ENCODE measurements at places on chromosomes 2 and 18.
A peak's percentile ranks its signal among the peaks of the same experiment; 100 is the strongest.

GRCh38 chr2:64945973-64946768 is 43.0 kb upstream of the SLC1A4 start:
- DNase-seq: no peak

- DNase-seq: peak; percentile 80
Measured at GRCh38 chr2:11155381-11156035, at the start of gene SLC66A3. TSS of gene SLC66A3 (plus strand) at chr2:11155467. CDS start at chr2:11155547, 80 bp downstream.

GRCh38 chr2:220811115-220811514 is 761.0 kb downstream of the EPHA4 start:
- no peak for DNase-seq

GRCh38 chr2:40103163-40103562 is 324.1 kb upstream of the THUMPD2 start:
- peak; percentile 81 for DNase-seq

GRCh38 chr18:66734451-66734850 is 130.6 kb upstream of the CDH19 start:
- DNase-seq: no peak

DNA sequence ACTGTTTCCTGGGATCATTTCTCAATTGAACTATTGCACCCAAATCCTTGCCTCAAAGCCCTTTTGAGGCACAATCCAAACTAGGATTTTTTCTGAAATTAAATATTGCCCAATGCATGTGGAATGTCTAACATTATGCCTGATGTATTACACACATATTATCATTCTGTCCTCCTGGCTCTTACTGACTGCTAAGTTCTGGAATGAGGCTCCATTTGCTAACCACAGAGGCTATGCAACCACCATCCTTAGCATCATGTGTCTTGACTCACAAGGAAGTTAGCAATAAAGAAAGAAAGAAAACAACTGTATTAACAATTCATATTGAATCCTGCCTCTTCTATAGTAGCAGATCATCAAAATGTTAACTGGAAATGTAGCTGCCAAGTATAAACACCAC is 1142.7 kb downstream of the CNTNAP5 start:
- peak; percentile 5 for DNase-seq

DNA sequence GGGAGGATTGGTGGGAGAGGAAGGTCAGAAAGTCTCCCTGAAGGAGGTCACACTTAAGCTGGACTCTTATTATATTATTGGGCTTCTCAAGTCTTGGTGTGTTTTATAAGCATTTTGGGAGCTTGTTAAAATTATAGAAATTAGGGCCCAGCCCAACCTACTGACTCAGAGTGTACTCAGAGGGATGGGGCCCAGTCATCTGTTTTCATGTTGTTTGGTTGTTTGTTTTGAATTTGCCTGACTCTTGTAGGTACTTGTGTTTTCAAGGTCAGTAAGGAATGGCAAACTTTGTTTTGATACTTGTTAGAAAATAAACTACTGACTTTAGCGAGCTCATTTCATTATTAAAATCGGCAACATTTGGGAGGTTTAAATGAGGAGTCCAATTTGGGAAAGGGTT is 152.0 kb downstream of the INSIG2 start:
- DNase-seq: no peak

DNA sequence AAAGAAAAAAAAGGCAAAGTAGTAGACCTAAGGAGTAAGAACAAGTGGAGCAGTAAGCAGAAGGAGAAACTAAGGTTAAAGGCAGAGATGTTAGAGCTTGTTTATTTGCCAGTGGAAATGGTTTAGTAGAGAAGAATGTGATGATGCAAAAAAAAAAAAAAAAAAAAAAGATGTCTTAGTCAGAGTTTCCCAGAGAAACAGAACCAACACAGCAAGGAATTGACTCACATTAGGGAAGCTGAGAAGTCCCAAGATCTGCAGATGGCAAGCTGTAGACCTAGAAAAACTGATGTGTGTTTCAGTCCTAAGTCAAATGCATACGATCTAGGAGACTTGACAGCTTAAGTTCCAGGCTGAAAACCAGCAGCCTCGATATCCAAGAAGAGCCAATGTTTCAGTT is 1548.8 kb upstream of the LRRTM1 start:
- DNase-seq: peak; percentile 1

- no peak for DNase-seq
Measured at GRCh38 chr2:100676346-100676745, 113.6 kb downstream of the PDCL3 start.

DNA sequence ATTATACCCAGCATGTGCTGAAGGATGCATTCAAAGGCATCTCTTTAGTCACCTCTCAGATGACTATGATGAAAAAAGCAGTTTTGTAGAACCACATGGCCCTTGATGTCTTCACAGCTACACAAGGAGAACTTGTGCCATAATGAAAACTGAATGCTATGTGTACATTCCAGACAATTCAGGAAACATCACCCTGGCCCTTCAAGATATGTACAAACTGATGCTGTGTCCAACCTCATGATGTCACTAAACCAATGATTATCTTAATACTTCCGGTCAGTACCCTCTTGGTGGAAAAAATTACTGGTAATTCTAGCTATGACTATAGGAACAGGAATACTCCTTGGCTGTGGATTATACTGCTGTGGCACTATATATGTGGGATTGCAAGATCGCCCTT is 20.0 kb downstream of the DUSP11 start:
- peak; percentile 69 for DNase-seq

DNA sequence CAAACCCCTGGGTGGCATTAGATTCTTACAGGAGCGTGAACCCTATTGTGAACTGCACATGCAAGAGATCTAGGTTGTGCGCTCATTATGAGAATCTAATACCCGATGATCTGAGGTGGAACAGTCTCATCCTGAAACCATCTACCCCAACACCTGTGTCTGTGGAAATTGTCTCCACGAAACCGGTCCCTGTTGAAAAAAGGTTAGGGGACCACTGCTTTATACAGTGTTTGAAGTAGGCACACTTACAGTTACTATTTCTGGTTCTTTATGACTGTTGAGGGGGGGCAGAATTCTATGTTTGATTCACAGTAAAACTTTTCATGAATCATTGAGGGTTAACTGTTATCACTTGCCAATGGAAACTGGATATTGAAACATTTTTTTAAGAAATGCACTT is 72.0 kb downstream of the RIF1 start:
- DNase-seq: no peak

GRCh38 chr2:17625446-17625845 is 85.0 kb downstream of the VSNL1 start:
- DNase-seq: no peak

- no peak for DNase-seq
Measured at GRCh38 chr18:58787536-58788149, 77.0 kb upstream of the ZNF532 start.

DNA sequence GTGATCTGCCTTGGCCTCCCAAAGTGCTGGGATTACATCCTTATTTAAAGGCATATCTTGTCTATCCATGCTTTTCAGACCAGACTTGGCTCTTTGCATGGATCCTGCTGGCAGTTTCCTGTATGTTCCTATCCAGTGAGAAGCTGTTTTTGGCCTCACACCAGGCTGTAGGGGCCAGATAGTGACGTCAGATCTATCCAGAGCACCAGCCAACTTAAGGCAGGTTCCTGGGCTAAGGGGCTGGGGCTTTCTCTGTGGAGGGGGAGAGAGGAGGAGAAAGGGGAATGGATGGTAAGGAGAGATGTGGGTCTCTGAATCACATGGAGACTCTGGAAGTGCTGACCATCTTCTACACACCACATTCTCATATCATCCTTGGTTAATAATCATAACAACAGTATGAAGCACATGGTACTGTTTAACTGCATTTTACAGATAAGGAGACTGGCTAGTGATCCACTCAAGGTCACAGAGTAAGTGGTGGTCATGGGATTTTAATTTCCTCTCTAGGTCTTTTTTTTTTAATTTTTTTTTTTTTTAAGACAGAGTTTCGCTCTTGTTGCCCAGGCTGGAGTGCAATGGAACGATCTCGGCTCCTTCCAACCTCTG is 2.0 kb upstream of the FAM117B start:
- peak; percentile 28 for DNase-seq

- peak; percentile 50 for DNase-seq
Measured at GRCh38 chr2:112834396-112835037, 2.1 kb downstream of the IL1B start.

DNA sequence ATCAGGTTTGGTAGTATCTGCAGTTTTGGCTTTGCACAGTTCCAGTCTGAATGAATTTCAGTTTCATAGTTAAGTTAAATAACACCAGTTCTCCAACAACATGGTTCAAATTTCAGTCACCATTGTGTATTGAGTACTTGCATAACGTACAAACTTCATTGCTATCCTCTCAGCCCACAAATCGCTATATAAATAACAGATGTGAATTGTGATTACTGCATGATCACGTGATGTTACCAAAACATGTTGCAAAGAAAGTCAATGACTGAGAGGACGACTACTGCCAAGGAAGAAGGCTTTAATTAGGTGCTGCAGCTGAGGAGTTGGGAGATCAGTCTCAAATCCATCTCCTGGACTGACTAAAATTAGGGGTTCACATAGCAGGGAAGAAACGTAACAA is 48.2 kb downstream of the COL4A4 start:
- DNase-seq: no peak

DNA sequence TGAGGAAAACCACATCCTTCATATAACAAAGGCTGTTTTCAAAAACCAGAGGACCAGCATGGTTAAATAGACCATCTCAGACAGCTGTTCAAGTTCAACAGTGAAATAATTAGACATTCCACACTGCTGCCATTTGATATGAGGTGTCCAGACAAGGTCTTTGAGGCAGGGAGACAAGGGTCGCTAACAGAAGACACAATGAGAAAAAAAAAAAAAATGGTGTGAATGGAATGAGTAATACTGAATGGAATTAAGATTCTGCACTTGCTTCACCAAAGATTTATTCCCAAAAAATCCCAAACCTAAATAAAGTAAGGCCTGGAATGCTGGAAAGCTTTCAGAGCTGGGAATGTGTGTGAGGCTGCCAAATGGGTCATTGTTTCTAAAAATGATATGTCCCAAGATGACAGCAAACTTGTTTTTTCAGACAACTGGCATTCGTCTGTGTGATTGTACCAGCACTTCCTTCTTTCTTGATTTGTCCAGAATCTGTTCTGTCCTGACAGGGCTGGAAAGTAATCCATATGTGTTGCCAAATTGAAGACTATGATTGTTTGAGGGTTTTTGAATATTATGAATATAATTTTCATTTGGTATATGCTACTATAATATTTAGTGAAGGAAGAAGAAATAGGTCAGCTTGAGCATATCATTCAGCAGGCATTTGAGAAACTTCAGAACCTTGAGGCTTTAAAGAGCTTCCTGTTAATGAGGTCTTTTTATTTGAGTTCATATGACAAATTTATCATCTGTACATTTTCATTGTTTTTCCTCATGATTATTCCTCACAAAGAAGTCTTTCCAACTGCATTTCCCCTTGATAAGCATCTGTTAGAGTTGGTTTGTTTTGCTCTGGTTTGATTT is 85.2 kb upstream of the ITGA4 start:
- DNase-seq: peak; percentile 33

- peak; percentile 32 for DNase-seq
Measured at GRCh38 chr18:40413160-40413559, 1541.9 kb upstream of the PIK3C3 start.

DNA sequence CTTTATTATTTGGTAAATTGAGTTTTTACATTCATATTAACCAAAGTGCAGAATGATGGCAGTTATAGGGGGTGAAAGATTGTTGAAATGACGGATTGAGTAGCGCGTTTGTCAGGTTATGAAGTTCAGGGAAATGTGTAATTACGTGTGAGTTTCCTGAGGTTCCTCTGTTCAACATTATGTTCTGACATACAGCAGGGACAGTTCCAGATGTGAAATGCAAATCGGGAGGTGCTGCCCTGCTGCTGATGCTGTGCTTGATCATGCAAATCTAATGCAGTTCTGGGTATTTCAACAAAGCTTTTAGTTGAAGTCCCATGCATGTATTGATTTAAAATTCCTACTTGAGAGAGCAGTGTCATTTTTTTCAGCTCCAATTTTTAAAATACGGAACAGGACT is 57.9 kb downstream of the CDH7 start:
- no peak for DNase-seq

DNA sequence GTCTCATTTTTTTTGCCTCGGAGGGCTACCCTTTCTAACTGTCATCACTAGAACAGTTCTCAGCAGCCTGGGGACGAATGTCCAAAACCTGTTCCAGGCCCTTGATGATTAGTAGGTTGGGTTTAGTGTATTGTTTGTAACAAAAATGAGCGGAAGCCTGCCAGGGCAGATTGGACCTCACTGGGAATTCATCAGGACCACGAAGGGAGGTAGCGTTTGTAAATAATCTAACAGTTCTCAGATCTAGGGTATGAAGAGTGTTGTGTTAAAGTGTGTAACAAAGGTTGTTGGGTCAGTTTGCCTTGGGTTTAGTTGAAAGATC is 799 bp downstream of the CEP68 start:
- no peak for DNase-seq

GRCh38 chr2:28283861-28284260 is 108.8 kb upstream of the FOSL2 start:
- DNase-seq: no peak

DNA sequence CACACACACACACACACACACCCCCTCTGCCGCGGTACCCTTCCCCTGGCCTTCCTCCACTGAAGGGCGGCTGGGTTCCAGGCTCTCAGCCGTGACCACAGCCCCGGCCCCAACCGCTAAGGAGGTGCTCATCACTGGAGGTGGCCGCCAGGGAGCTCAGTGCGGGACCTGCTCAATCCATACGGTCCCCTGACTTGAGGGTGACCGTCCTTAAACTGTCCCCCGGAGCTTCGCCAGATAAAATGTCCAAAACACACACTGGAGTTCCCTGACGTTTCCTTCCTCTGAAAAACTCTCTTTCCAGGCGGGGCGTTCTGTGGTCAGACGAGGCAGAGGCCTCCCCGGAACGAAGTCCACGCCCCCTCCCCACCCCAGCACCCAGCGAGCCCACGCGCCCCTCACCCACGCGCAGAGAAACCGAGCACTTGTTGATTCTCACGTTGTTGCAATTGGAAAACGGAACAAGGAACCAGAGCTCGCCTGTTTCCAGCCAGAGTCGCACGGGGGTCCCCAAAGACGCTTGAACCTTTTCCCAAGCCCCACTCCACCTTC is 1.4 kb downstream of the MBP start:
- DNase-seq: no peak

GRCh38 chr2:17146358-17146757 is 371.9 kb downstream of the RAD51AP2 start:
- no peak for DNase-seq

Data from cardiac fibroblast (primary cell).